Esophagus squamous epithelium (tissue), 5 donors: ENCODE measurements at places on chromosomes 7 and 10.

DNA sequence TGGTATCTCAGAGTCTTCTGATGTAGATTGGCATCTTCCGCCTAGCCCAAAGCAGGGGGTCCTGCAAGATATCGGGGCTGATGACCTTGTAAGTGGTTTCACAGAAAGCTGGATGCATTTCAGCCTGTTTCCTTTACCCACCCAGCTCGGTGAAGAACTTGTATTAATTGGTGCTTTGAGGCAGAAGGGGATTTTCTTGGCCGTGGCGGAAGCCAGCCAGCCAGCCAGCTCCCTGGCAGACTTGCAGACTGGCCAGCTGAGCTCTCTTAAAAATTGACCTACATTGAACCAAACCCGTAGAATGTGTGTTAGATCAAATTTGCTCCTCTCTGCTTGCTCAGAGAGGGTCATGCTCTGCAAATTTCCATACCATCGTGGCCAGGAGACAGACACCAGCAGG lies 218.4 kb downstream of the ADAM12 start:
- DNase-seq = no peak

GRCh38 chr7:113085781-113086390 lies 741 bp downstream of the GPR85 start:
- no peak for DNase-seq

DNA sequence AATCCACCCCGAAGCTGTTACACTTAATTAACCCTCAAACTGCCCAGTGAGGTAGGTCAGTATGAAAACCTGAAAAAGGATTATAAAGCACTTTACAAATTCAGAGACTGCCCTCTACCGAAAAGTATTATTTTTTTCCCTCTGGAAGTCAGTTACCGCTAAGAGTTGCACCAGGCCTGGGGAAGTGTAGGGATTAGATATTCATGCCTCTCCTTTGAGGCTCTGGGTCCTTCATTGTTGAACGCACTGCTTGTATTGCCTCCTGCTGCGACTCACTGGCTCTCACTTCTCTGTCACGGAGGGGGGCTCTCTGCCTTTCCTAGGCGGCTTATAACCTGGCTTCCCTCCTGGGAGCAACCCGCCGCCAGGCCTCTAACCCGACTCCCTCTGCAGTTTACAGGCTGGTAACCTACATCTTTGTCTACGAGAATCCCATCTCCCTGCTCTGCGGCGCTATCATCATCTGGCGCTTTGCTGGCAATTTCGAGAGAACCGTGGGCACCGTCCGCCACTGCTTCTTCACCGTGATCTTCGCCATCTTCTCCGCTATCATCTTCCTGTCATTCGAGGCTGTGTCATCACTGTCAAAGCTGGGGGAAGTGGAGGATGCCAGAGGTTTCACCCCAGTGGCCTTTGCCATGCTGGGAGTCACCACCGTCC lies 2.7 kb downstream of the RHBDD2 start:
- DNase-seq = no peak

DNA sequence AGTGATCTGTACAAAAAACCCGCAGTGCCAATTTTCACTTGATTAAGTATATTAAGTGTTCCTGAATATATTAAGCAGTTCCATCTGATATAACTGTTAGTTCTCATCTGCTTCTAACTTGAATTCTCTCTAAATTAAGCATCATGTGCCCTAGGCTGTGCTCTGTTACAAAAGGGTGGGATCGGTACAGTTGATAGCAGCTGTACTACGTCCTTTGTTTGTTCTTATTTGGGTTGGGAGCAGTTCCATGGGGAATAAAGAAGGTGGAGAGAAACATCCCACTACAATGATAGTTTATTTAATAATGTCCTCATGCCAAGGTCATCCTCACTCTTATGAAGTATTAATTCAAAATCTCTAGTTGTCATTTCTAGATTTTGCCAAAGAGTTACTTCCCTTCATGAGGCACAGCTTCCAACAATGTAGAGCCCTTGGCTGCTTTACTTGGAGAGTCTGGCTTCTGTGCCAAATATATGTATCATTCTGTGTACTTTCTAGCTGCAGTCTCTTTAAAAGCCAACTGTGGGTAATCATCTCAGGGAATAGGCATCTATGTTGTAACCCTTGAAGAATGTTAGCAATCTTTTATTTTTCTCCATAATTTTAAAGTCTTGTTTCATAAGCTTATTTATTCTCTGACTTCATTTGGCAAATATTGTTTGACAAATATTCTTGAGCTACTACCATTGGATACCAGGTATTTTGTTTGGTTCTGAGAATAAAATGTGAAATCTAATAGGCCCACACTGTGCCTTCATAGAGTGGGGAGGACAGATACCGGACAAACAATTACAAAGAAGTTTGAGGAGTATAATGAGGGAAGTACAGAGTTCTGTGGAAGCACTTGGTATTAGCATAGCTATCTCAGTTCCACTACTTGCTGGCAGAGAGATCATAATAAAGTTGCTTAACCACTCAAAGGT lies 22.4 kb upstream of the AHR start:
- no peak for DNase-seq

GRCh38 chr7:44638611-44639557 lies 32.5 kb downstream of the OGDH start:
- DNase-seq = no peak

DNA sequence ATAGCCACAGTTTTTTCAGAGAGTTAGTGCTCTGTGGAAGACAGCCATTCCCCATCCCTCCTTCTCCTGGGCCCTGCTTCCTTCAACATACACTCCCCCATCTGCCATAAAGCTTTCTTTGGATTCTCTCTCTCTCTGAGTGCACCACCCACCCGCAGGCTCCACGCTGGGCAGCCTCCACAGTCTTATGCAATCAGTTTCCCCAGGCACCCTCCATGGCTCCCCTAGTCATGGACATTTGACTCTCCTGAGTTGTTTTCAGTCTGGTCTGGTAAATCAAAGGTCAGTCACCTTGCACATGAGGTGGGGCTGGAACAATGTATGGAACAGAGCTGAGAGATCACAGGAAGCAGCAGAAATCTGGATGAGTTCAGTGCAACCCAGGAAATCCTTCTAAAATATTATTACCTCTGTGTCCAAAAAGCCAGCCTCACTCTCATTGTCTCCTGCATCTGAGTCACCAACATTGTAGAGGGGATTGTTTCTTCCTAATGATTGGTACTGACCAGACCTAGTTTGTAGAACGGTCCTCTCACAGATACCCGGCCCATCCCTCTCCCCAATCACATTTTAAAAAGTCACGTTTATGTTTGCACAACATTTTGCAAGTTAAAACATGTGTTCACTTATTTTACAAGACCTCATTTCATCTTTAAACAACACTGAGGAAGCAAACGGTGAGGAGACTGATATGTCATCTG lies 70.1 kb downstream of the CYCS start:
- no peak for DNase-seq

DNA sequence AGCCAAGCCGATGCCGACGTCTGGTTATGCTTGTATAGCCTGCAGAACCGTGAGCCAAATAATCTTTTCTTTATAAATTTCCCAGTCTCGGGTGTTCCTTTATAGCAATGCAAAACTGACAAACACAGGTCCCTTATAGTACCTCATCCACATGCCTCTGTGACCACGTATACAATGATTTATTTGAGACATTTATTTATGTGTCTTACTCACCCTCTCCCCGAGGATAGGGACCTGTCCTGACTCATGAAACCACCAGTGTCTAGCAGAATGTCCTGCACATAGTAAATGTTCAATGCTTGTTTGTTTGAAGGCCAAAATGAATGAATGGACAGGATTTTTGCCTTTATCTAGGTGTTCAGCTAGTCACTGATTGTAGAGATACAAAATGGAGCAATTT lies 147.9 kb upstream of the FZD8 start:
- no peak for DNase-seq

DNA sequence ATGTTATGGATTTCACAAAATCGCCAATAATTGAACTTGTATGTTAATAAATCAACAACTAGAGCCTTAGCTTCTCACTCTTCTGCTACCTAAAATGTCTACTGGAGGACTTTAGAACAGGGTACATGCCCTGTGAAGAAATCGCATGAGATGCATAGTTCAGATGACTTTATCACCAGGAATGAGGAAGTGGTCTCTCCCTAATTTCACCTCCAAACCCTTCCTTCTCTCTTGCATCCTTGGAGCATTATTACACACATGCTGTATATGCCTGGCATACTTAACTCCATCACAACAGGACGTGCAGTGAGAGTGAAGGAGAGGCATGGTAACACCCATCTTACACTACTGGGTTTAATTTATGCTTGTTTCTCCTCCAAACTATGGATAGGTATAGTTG lies 27.8 kb downstream of the RHEB start:
- DNase-seq = no peak

- DNase-seq = peak; percentile 6
Measured at GRCh38 chr7:94394437-94395140, at the start of gene COL1A2. TSS of gene COL1A2 (plus strand) at chr7:94394895. CDS start at chr7:94395032, 137 bp downstream.

DNA sequence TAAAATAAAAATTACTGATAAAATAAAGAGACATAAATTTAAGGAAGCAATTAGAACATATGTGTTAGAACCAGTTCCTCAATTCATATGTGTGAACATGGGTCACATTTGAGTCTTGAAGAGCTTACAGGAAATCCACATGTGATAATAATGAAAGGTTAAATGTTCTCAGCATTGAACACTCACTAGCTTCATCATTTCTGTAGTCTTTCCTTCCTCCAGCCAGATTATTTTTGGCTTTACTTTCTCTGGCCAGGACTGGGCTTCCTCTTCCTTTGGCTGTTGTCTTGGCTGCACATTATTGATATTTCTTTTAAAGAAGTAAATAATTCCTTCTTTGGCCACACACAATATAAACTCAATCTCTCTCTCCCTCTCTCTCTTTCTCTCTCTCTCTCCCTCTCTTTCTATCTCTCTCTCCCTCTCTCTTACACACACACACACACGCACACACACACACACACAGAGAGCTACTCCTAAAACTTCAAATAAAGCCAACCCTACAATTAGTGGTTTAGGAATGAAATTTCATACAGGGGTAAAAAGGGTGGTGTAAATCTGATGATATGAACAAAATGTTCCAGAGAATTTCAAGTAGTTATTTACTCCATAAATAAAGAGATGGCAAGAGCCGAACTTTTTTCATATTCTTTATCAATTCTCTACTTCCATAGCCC lies 171.2 kb downstream of the REEP3 start:
- no peak for DNase-seq

DNA sequence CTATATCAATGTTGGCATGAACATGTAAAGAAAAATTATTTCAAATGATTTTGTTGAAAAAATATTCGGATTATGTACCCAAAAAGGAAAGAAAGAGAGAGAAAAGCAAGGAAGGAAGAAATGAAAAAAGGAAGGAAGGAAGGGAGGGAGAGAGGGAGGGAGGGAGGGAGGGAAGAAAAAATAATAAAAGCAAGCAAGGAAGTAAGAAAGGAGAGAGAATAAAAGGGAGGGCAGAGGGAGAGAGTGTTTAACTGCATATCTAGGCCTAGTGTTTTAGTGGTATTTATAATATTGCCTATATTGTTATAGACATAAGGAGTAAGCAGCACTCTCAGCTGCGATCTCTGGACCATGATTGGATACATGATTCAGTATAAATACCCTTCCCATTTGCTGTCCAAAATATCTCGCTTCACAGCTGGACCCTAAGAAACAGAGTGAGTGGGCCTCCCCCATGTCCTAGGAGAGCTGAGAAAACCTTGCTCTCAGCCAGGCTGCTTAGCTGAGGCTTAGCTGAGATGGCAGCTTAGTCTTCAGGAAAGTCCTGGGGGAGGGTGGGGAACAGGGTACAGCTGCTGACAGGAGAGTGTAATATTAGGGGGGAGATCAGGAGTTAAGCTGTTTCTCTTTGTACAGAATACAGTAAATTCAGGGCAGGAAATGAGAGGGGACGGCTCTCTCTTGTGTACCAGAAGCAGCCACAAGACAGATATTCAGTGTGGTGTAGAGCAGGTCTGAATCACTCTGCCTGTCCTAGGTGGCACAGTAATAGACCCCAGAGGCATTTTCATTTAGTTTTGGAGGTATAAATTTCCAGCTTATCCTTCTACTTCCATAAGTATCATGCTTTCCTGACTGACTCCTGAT lies 66.8 kb upstream of the TARP start:
- DNase-seq = no peak

GRCh38 chr10:119285495-119286267 lies 78.3 kb downstream of the GRK5 start:
- no peak for DNase-seq

DNA sequence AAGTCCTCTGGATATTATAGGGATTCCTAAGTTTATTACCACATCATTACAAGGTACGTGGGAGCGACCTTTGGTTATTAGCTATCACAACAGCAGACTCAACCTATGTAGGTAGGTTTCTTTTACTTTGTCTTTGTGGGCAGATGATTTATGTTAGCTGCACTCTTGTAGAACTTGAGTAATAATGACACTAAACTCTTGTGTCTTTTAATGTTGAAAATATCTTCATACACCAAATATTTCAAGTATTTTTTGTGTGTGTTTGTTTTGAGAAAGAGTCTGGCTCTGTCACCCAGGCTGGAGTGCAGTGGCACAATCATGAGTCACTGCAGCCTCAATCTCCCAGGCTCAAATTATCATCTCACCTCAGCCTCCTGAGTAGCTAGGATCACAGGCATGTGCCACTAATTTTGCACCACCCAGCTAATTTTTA lies 19.2 kb upstream of the SUPV3L1 start:
- no peak for DNase-seq

GRCh38 chr7:44709011-44709915 lies 39.4 kb upstream of the ZMIZ2 start:
- DNase-seq = no peak

- DNase-seq = no peak
Measured at GRCh38 chr10:78199005-78199725, 165.5 kb downstream of the RPS24 start.

- no peak for DNase-seq
Measured at GRCh38 chr7:127976738-127977120, 54.5 kb downstream of the LRRC4 start.

GRCh38 chr10:113177936-113178335 lies 227.9 kb downstream of the TCF7L2 start:
- DNase-seq = no peak

DNA sequence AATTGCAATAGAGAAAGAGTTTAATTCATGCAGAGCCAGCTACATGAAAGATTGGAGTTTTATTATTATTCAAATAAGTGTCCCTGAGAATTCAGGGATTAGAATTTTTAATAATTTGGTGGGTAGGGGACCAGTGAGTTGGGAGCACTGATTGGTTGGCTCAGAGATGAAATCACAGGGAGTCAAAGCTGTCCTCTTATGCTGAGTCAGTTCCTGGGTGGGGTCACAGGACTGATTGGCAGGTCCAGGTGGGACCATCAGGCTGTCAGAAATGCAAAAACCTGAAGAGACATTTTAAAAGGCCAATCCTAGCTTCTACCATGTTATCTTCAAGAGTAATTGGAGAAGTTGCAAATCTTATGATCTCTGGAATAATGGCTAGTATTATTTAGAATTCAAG lies 56.0 kb upstream of the KAT6B start:
- no peak for DNase-seq

DNA sequence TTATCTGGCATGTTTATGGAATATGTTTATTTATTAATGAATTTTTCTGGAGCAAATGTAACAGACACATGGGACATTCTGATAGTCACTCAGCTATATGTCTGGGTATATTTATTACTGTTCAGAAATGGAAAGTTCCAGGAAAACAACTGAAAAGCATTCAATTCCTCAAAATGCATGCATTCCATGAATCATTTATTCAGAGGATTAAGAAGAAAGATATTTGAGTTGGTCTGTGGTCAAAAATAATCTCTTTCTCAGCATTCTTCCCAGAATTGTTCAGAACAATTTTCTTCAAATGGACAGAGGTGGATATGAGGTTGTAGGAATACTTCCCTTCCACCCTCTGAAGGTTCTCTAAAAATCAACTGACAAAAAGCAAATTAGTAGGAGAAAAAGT lies 97.6 kb upstream of the ITGB1 start:
- no peak for DNase-seq

GRCh38 chr7:88183051-88183450 lies 36.8 kb downstream of the SRI start:
- no peak for DNase-seq

GRCh38 chr7:105493196-105493922 lies 28.7 kb downstream of the PUS7 start:
- DNase-seq = no peak
